Upper lobe of left lung (tissue), 6 donors: ENCODE measurements at places on chromosomes 1 and 21. TPM values are rescaled to one million over a fixed set of nuclear protein-coding genes. Genes with fewer than 3 reads are reported as not detected.
A peak's percentile ranks its signal among the peaks of the same experiment; 100 is the strongest.

- no peak for DNase-seq
Observed at GRCh38 chr1:39378377-39378776, 113.1 kb upstream of the BMP8A start.

- peak; percentile 34 for DNase-seq
Observed at GRCh38 chr21:35217504-35218060, 168.5 kb upstream of the RUNX1 start.

The DNM3 gene
- 7.3 TPM for total RNA-seq

GRCh38 chr1:228396770-228397662, 9.6 kb downstream of the TRIM11 start:
- DNase-seq, result peak; percentile 42

The UMODL1 gene
- total RNA-seq, result 1.9 TPM

DNA sequence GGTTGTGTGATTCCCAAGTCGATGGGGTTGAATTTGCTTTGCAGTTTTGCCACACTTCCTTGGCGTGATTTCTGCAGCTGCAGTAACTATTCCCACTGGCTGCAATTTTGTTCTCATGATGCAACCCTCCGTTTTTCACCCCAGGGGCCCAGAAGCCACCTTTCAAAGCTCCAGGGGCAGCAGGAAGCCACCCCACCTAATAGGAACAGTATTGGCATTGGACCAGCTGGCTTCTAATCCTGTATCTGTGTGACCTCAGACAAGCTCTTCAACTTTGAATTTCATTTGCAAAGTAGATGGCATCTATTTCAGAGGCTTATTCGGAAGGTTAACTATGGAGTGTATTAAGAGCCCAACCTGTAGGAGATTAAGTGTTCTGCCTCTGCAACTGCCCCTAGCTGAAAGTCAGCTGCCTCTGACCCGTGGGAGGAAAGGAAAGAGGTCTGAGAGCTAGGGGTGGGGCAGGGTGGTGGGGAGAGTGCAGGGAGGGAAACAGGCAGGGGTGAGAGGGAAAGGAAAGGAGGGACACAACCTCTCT, 12.6 kb downstream of the C1orf115 start:
- DNase-seq, result no peak

The LPAR3 gene
- not detected for total RNA-seq

DNA sequence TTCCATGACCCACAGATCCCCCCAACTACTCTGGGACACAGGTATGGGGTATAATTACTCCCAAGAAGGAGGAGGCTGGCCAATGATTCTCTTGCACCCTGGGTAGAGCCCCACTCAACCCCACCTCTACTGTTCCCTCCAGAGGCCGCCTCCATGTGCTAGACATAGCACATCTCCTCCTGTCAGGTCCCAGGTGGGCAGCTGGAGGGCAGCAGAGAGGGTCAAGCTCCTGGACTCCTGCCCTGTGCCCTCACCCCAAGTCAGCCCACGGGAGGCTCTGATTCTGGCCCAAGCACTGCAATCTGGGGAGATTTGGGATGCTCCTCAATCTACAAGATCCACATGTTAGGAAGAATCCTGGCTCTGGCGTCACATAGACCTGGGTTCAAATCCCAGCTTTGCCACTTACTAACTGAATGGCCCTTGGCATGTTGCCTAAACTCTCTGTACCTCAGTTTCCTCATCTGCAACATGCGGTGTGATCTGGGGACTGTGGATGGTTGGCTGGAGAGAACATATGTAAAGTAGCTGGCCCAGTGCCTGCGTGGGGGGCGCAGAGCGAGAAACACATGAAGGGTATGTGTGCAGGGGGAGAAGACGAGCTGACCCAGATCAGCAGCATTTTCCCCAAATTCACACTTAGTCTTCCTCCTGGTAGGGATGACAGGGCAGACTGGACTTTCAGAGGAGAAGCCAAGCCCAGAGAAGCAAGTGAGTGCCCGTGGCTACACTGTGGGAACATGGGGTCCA, 23.2 kb downstream of the TNNT2 start:
- no peak for DNase-seq
